Endodermal cell (in vitro differentiated cells): ENCODE measurements at places on chromosomes 5 and 9. TPM values are rescaled to one million over a fixed set of nuclear protein-coding genes. Genes with fewer than 3 reads are reported as not detected.

DNA sequence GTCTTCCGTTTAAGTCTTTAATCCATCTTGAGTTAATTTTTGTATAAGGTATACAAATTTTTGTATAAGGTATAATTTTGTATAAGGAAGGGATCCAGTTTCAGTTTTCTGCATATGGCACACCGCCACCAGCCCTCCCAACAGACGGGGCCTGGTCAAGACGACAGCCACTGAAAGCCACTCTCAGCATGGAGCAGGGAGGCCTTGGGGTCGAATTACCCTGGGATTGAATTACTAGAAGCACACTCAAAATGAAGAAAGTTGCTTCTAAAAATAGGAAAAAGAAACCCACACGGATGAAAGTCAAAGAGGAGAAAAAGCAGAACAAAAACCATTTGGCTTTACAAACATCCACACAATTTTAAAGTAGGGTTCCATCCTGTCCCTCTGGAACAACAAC lies 586.2 kb upstream of the ADAMTS16 start:
- DNase-seq: no peak

ALDOB gene
- not detected in 2 replicates for total RNA-seq

SPINK13 gene
- total RNA-seq: not detected in 2 replicates

DNA sequence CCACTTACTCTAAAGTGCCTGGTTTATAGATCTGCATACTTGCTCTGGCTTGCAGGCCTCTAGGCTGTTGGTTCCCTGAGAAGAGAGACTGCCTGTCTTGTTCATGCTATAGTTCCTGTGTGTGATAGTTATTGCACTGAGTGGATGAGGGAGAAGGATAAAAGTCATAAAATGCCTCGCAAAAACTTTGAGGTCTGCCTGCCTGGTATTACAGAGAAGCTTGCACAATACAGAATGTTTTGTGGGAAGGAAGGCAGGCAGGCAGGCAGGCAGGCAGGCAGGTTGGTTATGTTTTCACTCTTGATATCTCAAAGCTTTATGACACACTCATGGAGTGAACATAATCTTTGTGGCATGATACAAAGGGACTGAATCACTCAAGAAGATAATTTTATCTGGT lies 287.1 kb downstream of the SLIT3 start:
- DNase-seq: no peak

DNA sequence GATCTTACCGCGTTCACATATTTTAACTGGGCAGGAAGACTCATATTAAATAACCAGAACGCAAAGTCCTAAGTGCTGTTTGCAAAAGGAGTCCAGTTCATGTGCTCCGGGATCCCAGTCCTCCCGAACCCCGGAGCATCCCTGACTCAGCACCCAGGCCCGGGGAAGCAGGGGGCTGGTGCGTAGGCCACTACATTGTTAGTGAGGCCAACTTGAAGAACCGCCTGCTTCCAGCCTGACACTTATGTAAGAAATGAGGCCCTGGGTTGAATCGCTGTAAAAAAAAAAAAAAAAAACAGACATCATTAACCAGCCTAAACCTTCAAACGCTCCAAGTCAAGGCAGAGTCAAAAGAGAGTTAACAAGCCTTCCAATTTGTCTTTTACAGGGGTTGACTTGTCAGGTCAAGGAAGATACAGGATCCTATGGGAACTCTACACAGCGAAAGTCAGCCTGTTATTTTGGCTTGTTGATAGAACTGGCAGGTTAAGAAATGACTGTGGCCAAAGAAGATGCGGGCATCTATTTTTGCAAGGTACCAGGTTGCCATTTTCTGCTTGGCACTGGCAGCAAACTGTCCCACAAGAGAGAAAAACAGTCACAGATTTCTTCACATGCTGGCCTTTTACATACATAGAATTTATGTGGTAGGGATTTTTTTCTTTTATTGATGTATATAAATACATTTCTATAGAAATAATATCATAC lies 93.3 kb downstream of the ACTL7B start:
- DNase-seq: no peak

GRCh38 chr5:151683986-151684588 lies 2.6 kb downstream of the SPARC start:
- DNase-seq: no peak

APBA1 gene
- 0.38 to 0.51 TPM (median 0.38 TPM) in 3 replicates for total RNA-seq

DNA sequence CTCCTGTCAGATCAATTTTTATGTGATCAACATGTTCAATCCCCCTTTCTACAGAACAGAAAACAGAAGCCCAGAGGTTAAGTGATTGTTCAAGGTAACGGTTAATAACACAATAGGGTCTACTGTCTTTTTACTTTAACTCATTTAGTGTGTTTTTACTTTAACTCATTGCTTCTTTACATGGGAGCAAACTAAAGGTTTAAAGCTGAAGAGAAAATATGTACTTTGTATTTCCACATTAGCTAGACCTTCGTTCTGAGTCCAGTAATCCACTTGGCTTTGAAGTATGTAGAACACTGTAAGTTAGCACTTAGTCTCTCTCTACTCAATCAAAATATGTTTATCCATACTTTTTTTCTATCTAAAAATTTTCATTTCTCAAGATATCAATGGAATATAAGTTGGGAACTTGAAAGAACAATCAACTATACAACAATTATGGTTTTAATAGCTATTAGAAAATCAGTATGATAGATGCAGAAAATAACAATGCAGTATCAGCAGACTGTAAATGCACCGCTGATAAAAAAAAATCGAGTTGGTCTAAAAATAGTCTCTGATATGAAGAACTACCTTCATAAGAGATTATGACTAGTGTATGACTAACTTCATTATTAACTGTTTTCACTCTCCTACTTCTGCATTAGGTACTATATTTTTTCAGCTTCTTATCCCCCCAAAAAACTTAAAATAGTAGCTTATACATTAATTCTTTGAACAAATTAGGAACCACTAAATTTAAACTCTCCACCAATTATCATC lies 20.6 kb downstream of the PGGT1B start:
- DNase-seq: no peak

- DNase-seq: peak; percentile 92
Observed at GRCh38 chr5:6475626-6476312, 27.1 kb downstream of the UBE2QL1 start.

GRCh38 chr5:172736508-172737135 lies 34.4 kb downstream of the DUSP1 start:
- no peak for DNase-seq

DNA sequence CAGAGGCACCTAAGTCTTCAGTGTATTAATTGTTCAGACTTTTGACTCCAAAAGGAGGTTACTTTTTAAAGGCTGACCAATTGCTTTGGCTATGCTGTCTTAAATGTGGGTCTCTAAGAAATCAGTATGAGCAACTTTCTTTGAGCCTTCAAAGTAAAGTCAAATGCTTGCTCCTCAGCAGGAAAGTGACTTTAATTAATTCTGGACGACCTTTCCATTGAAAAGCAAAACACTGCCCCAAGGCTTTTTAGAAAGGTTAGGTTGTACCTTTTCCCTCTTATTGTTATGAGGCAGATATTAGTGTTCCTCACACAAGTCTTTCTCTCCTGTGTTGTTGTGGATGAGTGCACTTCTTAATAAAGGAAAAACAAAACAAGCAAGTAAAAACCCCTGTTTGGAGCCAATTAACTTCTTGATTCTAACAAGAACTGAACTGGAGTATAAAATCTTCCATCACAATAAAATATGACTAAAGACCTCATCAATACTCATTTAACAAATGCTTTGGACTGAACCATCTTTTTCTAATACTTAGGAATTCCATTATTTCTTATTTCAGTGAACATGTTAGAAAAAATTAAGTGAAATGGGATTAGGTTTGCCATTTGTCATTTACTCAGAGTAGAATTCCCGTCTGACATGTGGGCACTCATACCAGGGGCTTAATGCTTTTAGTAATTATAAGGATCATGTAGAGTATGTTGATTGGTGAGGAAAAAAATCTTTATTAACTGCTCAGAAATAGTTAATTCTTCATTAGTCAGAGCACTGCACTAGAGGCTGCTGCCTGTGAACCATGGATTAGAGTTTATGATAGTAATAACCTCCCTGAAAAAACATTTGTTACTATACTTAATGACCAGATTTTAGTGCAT lies 159.1 kb upstream of the ZNF608 start:
- DNase-seq: no peak

GRCh38 chr9:9751996-9752395 lies 860.8 kb downstream of the PTPRD start:
- no peak for DNase-seq

DNA sequence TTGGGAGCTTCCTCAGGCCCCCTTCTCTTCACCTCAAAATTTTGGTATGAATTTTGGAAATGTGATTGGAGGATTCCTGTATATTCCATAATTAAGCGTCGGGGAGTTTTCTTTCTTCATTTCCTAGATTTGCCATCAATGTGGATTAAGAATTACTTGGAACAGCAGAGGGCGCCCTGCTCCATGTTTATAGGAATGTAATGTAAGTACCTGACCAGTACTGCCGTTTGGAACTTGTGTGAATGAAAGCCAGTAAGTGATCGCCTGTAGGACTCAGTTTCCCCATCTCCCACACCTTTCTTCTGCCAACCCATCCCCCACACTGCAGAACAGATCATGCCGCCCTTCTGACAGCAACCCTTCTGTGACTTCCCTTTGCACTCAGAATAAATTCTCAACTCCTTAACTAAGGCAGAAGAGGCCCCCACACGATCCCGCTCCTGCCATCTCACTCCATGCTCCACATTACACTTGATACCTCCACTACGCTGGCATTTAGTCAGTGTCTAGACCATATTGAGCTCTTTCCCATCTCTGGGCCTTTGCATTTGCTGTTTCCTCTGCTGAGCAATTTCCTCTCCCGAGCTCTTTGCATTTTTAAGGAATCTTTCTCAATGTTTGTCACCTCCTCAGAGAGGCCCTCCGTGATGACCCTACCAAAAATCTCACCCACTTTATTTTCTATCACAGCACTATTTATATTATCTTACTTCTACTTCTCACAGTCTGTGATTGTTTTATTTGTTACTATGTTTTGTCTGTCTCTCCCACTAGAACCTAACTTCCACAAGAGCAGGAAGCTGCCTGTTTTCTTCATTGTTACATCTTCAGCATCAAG lies 79.5 kb upstream of the HTR4 start:
- peak; percentile 91 for DNase-seq

PCDHA4 gene
- 3.8 to 7.5 TPM (median 6.3 TPM) in 3 replicates for total RNA-seq

- peak; percentile 21 for DNase-seq
Observed at GRCh38 chr9:134191455-134192209, 27.3 kb upstream of the RNU6ATAC start.

CMYA5 gene
- total RNA-seq: 0.50 to 2.6 TPM (median 0.69 TPM) in 3 replicates

- peak; percentile 69 for DNase-seq
Observed at GRCh38 chr9:93132946-93133680, 938 bp downstream of the NINJ1 start.

- peak; percentile 74 for DNase-seq
Observed at GRCh38 chr5:1515921-1516571, 7.7 kb downstream of the LPCAT1 start.

TTLL11 gene
- 0.44 to 0.47 TPM in 2 of 3 replicates, not detected in the other for total RNA-seq

DNA sequence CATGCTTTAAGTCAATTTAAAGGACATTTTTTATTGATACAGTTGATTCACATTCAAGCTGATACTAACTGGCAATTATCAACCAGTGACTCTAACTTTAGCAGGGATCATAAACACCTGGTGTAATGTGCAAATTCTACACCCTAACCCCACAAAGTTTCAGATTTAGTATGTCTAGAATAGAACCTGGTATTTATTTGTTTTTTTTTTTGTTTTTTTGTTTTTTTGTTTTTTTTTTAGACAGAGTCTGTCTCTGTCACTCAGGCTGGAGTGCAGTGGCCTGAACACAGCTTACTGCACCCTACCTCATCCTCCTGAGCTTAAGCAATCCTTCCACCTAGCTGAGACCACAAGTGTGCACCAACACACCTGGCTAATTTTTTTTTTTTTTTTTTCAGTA lies 311.2 kb upstream of the SEMA6A start:
- no peak for DNase-seq

DNA sequence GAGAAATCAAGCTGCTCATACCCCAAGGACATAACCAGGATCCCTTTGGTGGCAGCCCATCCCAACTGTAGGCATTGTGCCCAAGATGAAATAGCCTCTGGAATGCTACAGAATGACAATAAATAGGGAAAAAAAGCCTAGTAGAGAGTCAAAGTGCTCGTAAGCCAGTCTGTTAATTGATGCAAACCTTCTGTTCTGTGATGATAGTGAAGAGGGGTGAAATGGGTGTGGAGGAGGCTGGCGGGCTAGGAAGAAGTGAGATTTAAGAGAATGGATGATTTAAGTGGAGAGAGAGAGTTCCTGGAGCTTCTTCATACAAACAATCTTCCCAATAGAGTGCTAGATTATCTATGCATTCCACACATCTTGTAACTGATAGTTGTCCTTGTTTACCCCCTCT lies 301.0 kb upstream of the PCSK5 start:
- DNase-seq: no peak

SARDH gene
- 6.6 and 8.4 TPM in 2 replicates for total RNA-seq

DNA sequence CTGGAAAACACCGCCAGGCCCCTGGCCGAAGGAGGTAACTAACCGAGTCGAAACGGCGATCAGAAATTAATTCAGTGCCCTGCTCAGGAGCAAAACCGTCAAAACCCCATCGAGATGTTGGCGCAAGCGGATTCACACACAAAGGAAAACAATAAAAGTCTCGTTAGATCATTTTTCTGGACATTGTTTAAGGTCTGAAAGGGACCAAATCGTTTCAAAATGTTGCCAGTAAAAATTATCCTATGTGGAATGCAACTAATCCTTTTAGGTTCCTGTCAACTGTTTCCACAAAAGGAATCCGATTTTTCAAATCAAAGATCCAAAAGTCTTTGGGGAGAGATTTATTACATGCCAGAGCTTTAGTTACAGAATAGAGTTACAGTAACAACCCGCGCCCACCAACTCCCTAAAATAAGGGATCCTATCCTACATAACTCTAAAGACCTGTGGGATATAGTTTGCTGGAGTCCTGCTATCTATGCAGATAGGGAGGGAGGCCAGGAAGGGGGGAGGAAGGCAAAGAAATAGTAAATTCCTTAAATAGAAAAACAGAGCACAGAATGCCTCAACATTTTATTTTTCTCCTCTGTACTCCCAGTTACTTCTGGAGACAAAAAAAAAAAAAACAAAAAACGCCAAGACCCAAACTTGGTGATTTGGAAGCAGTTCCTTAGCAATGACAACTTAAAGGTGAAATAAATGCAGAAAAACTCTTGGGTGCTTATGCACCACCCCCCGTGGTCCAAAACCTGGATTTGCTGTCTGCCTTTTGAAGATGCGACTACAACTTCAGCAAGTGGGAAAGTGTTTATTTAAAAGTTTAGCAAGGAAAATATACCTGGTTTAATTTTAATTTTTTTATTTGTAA lies 10.6 kb downstream of the FOXD1 start:
- DNase-seq: no peak
